Effector CD4-positive, alpha-beta T cell (primary cell): ENCODE measurements at places on chromosomes 13 and 19.

DNA sequence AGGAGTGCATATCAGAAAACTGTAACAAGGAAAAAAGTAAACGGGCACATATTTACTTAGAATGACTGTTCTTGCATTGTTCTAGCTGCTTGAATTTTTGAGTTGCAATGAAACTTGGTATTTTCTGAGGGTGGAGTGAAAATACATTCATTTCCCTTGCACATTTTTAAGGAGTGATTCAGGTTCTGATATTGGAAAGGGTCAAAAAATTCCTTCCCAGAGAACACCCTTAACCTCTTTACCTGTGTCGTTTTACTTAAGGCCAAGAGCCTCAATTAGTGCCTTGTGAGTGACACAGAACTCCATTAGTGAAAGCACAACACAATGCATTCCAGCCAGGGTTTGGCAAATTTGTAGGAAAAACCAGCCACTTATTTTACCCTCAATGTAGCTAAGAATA is 2.3 kb downstream of the ITGBL1 start:
- DNase-seq: no peak

DNA sequence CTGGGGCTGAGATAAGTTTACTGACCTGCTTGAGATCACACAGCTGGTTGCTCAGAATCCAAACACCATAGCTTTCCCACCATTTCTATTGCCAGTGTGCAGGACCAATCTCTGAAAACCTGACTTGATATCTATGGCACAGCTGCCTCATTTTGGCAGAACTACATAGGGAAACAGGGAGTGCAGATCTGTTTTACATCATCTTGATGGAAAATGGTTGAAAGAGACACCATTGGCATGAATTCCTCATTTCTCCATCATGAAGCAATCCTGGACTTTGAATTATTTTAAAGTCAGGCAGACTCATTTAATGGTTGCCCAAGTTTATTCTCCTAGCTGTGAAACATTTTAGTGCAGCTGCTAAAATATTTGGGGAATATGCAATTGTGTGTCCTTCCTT is 1628.2 kb upstream of the SLC10A2 start:
- DNase-seq: no peak

GRCh38 chr13:24040835-24041234 is 119.7 kb upstream of the SPATA13 start:
- DNase-seq: no peak

- no peak for DNase-seq
These were observed 166.4 kb downstream of the CACNA1A start for GRCh38 chr19:13339869-13340268.
